ENCODE measurements at places on chromosomes 6 and 20.
A peak's percentile ranks its signal among the peaks of the same experiment; 100 is the strongest.

GRCh38 chr6:112029045-112029822 is 24.7 kb upstream of the CCN6 start:
- DNase-seq, result peak; percentile 76

DNA sequence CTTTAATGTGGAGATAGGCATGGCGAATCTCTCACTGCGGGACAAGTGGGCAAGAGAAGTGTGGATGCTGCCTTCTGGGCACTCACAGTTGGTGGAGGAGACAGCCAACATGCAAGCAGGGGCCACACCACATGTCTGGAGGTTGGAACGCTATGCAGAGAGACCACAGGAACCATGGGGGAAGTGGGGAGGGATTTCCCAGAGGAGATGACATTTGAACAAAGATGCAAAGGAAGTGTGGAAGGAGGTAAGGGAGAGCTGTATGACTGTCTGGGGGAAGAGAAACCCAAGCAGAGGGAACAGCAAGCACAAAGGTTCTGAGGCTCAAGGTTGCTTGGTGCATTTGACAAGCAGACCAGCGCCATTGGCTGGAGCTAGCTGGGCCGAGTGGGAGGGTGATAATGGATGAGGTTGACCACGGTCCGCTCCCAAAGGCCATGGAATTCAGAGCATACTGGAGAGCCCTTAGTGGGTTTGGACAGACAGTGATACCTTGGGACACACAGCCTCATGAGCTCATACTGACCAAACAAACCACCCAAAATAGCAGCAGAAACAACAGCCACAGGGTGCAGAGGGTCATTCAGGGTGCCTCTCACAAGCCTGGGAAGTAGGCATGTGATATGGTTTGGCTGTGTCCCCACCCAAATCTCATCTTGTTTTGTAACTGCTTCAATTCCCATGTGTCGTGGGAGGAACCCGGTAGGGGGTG is 7.6 kb upstream of the FAM110A start:
- no peak for DNase-seq

DNA sequence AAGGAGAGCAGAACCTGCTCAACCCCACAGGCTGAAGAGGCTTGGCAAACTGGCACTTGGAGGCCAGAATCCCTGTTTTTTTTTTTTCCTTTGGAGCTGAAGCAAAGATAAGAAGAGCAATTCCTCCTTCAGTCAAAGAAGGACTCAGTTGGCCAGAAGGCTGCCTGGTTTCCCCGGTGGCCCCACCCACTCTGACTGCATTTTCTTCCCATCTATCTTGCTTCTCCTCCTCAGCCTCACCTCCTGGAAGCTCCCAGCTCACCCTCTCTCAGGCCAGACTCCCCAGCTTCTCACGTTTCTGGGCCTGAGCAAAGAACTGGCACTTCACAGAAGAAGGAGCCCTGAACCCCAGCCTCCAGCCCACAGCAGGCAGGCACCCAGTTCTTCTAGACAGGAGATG is 2.4 kb downstream of the LRFN2 start:
- no peak for DNase-seq

DNA sequence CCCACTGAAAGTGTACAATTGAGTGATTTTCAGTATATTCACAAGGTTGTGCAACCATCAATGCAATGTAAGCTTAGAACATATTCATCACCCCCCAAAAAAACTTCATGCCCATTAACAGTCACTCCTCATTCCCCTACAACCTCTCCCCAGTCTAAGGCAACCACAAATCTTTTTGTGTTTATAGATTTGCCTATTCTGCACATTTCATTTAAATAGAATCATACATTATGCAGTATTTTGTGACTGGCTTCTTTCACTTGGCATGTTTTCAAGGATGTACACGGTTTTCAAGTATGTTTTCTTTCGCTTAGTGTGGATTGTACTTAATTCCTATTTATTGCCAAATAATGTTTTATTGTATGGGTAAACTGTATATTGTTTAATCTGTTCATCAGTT is 329.3 kb upstream of the RNF24 start:
- no peak for DNase-seq

GRCh38 chr20:12849225-12849910 is 159.4 kb upstream of the SPTLC3 start:
- DNase-seq, result no peak

DNA sequence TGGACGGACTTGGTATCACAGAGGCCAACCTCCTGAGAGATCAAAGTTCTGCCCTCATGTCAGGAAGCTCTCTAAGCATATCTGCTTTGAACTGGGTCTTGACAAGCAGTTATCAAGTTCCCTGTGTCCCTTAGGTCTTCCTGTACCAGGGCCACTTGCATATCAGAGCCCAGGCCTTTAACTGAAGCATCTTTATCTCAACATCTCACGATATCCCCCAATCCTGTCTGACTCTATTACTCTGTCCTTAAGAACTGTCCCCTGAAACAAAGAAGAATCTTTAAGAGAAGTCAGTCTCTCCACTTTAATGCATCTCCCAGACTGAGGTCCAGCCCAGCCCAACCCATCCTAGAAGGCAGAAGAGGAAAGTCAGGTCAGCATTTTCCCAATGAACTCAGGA is 8.2 kb downstream of the MAS1L start:
- DNase-seq, result no peak

- no peak for DNase-seq
Measured at GRCh38 chr6:5006222-5006621, 2.4 kb upstream of the RPP40 start.

DNA sequence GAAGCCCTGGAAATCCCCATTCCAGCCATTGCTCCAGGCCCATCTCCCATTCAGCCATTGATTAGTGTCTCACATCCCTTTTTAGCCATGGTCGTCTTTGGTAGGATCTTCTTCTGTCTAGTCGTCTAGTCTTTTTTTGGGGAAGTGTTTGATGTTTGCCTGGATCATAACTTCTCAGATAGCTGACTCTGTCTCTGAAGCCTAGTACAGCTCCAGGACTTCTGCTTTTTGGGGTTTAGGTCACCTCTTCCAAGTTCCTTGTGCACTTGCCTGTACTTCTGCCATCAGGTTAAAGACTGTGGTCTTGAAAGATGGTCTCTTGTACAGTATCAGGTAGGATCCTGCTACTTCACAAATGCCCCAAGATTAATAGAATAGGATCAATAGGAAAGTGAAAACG is 553.5 kb downstream of the PKHD1 start:
- no peak for DNase-seq

GRCh38 chr6:169894377-169894960 is 143.0 kb downstream of the ERMARD start:
- DNase-seq, result no peak

GRCh38 chr6:11389977-11390376 is 147.6 kb upstream of the TMEM170B start:
- DNase-seq, result no peak
